ENCODE measurements at places on chromosomes 16 and 17.

DNA sequence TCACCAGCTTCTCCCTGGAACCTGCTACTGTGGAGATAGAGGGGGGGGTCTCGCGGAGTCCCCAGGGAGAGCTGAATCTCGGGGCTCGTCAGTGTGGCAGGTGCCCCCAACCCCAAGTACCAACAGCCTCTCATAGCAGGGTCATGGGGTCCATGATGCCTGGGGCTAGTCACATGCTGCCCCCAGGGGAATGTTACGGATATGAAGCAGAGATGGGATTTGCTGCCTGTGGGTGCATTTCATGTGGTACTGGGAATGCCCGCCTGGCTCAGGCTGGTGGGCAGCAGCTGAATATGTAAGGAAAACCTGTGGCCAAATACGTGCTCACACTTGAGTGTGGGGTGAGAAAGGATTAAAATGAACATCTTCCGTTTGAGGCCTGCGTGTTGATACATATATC lies 49.4 kb downstream of the MEAK7 start:
- DNase-seq, result no peak

GRCh38 chr16:31025339-31025738 lies 8.0 kb upstream of the STX4 start:
- no peak for DNase-seq

DNA sequence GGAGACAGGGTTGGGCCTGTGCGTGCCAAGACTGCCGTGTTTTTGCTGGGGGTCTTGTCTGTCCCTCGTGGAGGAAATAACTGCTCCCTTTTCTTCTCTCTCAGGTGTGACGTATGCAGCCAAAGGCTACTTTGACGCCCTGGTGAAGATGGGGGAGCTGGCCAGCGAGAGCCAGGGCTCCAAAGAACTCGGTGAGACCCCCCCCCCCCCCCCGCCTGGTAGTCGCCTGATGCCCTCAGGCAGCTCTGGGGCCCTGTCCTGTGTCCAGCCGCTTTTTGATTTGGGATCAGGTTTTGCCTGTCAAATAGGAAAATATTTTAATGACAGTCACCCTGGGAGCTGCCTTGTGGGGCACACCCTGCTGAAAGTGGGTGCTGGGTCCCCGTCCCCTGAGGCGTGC lies 22.8 kb downstream of the BAIAP2 start:
- DNase-seq, result no peak

GRCh38 chr16:18931756-18932155 lies 5.5 kb upstream of the SMG1 start:
- no peak for DNase-seq

DNA sequence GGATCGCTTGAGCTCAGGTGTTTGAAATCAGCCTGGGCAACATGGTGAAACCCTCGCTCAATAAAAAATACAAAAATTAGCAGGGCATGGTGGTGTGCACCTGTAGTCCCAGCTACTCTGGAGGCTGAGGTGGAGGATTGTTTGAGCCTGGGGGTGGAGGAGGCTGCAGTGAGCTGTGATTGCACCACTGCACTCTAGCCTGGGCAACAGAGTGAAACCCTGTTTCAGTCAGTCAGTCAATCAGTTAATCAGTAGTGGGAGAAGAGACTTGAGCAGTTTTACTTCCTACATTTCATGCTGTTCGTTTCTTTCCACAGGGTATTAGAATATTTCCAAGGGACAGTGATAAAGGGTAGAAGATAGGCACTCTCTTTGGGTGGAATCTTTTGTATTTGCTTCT lies 8.8 kb downstream of the MAP3K3 start:
- no peak for DNase-seq

All from stimulated activated naive CD8-positive, alpha-beta T cell treated with anti-CD3 and anti-CD28 coated beads, Interleukin-15, Interleukin-2, amounts not matched to agents 100 U/mL and 50 U/mL, for 24 hours (primary cell).